ENCODE measurements at places on chromosomes 12 and 14.

GRCh38 chr12:31016057-31016456 lies 57.6 kb upstream of the DDX11 start:
- no peak for DNase-seq

GRCh38 chr14:56490379-56490778 lies 89.2 kb upstream of the TMEM260 start:
- peak; percentile 19 for DNase-seq

- DNase-seq = no peak
Observed at GRCh38 chr12:1078002-1078401, 87.0 kb downstream of the ERC1 start.

- no peak for DNase-seq
Observed at GRCh38 chr14:54126947-54127346, 170.3 kb upstream of the BMP4 start.

DNA sequence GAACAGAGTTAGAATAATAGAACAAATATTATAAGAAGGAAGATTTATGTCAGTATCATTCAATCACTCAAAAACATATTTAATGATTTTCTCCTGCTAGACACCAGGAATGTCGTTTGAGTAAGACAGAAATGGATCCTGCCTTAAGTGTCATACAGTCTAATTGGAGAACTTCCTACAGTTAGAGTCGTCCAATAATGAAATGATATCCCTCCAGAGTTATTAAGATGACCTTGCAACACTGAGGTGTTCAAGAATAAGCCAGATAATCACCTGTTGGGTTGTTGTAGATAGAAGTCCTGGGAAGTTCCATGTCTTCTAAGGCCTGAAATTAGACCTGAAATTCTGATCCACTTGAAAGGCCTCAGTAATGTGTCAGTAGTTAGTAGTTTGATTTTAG lies 132.3 kb downstream of the SLC38A4 start:
- no peak for DNase-seq

DNA sequence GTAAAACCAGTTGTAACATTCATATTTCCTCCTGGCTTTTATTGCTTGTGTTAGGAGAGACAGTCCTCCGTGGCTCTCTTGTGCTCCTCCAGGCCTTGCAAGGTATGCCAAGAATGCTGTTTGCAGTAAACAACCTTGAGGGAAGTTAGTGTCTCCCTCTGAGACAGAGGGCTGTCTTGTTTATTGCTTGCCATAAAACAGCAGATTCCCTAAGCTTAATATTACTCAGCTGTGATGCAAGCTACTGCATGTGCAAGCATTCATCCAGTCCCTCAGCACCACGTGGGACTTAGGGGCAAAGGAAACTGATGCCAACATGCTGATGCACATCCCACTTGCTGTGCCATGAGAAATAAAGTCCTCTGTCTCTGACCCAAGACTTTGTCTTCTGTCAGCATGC lies 6.6 kb downstream of the POMT2 start:
- peak; percentile 89 for DNase-seq

- DNase-seq = peak; percentile 57
Observed at GRCh38 chr12:79415746-79416435, 274.9 kb downstream of the PAWR start.

DNA sequence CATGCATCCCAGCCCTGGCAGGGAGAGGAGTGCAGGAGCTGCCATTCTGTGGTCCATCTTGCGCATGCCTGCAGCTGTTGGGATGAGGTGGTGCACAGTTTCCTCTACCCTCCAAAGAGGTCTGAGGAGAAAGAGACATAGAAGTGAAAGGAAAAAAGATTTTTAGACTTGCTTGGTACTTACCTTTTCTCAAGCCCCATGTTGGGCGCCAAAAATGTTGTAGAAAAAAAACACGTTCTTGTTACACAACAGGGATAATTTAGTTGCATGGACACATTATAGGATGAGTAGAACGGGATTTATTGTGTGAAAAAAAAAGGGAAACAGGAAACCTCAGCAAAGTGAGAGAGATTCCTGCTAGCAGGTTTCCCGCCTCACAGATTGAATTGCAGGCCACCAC lies 244.4 kb upstream of the GARIN2 start:
- DNase-seq = peak; percentile 62

DNA sequence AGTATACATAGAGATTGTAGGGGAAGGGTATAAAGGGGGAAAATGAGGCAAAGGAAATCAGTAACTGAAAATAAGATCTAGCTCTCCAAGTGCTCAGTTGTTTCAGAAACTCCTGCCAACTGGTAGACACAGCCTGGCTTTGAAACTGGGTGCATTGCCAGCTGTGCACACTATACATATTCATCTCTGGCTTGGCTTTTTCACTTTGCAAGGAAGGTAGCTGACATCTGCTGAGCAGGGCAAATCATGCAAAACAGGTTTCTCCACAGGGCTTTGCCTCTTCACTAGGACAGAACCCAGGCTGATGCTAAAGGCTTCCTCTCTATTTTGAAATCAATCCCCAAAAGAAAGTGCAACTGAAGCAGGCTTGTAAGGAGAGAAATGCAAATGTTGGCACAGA lies 101.5 kb downstream of the HELB start:
- DNase-seq = no peak

- no peak for DNase-seq
Observed at GRCh38 chr14:28936601-28937000, 170.0 kb downstream of the FOXG1 start.

DNA sequence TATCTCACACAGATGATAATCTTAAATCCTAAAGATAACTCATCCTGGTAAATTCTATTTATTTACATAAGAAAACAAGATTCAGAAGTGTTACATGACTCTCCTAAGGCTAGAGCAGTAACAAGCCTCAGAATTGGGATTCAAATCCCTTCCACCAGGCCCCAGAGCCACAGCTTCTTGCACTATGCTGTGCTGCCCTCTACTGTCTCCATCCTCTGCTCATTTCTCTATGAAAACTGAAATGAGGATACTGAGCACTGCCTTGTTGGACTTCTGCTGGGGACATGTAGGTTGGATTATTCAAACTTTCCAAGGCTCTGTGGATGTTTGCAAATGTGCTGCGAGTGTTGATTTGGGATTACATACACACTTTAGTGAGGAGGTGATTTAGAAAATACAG lies 23.5 kb upstream of the C12orf50 start:
- peak; percentile 21 for DNase-seq

GRCh38 chr14:24996930-24997725 lies 52.8 kb downstream of the STXBP6 start:
- DNase-seq = no peak

GRCh38 chr14:90572441-90573150 lies 175.8 kb downstream of the CALM1 start:
- no peak for DNase-seq

DNA sequence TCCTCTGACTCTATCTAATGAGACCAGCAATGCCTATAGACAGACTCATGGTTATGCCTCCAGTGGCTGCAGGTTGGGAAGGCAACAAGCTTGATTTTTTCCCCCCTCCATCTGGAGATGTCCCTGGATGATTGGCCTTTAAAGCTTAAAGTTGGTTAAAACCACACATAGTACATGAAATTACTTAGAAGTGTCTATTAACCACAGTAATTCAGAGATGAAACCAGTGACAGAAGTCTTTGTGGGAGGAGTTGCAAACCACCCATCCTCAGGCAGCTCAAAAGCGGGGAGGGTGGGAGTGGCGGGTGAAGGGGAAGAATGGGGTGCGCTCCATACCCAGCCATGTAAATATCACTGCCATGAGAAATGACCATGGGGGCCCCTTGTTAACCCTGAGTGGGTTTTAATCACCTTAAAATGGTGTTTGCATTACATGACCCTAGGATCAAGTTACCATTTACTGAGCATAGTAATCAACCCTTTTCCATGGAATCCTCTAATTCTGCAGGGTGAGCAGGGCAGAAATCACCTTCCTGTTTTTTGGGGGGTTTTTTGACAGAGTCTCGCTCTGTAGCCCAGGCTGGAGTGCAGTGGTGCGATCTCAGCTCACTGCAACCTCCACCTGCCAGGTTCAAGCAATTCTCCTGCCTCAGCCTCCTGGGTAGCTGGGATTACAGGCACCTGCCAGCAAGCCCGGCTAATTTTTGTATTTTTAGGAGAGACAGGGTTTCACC lies 133.5 kb downstream of the FOXN3 start:
- no peak for DNase-seq

DNA sequence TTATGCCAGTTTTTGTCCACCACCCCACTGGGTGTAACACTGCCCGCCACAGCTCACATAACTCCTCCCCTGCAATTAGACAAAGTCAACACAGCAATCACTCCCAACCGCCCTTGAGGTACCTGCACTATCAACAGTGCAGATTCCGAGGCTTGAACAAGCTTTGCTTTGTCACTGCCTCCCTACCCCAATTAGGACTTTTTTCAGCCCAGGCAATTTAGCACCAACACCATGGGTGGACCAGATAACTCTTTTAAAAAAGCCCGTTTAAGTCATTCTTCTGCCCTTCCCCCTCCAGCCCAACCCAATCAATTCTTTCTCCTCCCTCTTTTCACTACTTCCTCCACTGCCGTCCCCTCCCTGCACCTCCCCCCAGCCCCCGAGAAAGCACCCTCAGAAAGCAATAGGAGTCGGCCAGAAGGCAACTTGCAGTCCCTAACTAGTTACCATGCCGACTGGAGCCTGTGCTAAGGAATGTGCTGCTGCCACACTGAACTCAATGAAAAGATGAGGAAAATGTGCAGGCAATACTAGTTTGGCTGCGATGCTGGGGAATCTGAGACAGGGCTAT lies 45.7 kb upstream of the OTX2 start:
- DNase-seq = no peak

- no peak for DNase-seq
Observed at GRCh38 chr14:36900846-36901245, 239.2 kb downstream of the PAX9 start.

DNA sequence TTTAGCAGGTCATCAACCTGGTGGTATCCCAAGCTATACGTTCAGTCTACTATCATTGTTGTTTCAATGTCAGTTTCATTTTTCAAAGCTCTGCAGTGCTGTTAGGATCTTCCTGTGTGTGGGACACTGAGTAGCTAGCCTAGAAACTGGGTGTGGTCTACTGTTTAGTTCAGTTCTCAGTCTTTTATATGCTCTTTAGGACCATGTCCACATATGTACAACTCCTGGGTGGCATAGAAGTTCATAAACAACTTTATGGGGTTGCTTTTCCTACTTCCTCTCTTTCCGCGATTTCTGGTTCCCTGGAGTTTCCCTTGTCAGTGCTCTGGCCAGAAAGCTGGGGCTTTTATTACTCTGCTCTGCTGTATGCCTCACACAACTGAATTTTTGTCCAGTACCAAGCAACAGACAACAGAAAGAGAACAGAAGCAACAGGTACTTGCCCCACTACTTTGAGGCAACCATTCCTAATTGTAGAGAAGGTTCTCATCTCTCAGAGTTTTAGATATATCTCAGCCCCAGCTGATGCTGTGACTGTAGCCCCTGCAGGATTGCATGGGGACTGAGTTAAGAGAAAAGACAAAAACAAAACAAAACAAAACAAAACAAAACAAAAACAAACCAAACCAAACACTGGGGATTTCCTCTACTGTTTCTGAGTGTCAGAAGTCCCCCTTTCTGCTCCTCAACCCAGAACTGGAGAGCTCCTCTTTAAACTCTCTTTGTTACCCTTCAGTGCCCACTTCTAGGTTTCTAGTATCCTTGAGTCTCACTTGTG lies 30.3 kb downstream of the MIS18BP1 start:
- no peak for DNase-seq
